ENCODE measurements at places on chromosomes 1 and 21.

- DNase-seq = no peak
Observed at GRCh38 chr1:210650403-210650802, 321.7 kb downstream of the HHAT start.

- no peak for DNase-seq
Observed at GRCh38 chr21:44437696-44438431, 17.4 kb upstream of the LRRC3 start.

DNA sequence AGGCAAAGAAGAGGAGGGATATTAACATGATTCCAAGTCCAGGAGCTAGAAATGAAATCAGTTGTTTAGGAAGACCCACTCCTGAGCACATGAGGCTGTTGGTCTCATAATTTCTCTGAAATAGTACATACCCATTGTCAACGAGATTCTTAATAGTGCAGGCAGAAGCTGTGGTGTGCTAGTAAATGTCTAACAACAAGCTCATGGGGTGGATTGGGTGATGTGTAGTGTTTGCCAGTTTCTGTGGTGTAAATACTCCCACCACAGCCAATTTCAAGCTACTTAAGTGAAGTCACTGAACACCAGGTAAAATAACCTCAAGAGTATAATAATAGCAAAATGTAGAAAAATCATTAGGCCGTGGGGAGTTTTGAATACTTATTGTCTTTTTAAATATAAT lies 42.0 kb downstream of the SYF2 start:
- DNase-seq = no peak

GRCh38 chr1:74731399-74732052 lies 1.3 kb downstream of the CRYZ start:
- DNase-seq = no peak

DNA sequence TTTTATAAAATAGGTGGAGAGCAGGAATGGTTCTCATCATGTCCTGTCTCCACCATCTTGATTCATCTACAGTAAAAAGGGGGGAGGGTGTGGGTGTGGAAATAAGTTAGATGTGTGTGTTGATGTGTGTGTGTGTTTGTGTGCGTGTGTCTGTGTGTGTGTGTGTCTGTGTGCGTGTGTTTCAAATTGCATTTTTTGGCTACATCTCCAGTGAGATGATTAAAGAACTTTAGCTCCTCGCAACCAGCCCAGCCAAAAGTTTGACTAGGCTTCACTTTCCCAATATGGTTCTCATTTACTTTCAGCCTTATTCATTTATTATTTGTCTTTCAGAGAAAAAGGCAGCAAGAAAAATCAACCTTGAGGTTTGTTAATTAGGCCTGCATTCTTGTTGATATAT lies 14.7 kb upstream of the HAO2 start:
- no peak for DNase-seq

DNA sequence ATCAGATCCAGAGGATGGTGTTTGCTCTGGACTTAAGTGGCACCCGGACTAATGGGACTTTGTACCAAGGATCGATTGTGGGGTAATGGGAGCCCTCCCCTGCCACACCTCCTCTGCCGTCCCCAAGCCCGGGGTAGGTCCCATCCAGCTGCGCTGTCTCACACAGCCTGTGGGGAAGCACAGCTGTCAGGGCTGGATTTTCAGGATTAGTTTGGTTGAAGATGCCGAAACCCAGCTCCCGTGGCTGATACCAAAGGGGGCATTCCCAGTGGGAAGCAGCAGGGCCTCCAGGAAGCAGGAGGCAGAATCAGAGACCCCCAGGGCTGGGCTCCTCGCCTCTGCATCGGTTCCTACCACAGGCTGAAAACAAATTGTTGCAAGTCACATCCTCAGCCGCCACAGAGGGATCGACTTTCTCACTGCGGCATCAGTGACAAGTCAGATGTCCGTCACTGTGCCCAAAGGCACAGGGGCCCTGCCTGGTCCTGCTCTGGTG lies 59.7 kb downstream of the MATN1 start:
- no peak for DNase-seq

DNA sequence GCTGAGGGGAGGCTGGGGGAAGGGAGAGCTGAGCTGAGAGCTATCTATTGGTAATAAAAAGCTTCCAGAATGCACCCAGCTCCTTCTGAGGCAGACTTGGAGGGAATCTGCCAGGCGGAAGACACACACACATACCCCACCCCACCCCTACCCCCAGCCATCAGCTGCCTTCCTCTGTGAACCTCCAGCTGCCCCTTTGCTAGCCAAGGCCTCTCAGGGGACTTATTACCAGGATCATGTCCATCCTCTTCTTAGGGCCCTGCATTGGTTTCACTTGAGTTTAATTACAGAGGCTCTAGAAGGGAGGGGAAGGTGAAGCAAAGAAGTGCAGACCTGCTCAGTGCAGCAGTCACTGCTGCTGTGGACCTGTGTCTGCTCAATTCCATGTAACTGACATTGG lies 156.4 kb downstream of the OMA1 start:
- no peak for DNase-seq

DNA sequence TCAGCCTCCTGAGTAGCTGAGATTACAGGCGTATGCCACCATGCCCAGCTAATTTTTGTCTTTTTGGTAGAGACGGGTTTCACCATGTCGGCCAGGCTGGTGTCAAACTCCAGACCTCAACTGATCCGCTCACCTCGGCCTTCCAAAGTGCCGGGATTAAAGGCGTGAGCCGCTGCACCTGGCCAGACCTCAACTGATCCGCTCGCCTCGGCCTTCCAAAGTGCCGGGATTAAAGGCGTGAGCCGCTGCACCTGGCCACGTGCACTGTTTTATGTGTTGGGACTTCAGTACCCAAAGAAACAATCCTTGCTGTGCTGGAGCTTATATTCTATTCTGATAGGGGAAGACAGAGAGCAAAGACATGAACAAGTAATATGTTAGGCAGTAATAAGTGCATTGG lies 10.1 kb downstream of the TRAF5 start:
- no peak for DNase-seq

- no peak for DNase-seq
Observed at GRCh38 chr1:116825720-116826438, 71.6 kb downstream of the CD2 start.

GRCh38 chr1:183244466-183244865 lies 58.4 kb downstream of the LAMC2 start:
- no peak for DNase-seq

DNA sequence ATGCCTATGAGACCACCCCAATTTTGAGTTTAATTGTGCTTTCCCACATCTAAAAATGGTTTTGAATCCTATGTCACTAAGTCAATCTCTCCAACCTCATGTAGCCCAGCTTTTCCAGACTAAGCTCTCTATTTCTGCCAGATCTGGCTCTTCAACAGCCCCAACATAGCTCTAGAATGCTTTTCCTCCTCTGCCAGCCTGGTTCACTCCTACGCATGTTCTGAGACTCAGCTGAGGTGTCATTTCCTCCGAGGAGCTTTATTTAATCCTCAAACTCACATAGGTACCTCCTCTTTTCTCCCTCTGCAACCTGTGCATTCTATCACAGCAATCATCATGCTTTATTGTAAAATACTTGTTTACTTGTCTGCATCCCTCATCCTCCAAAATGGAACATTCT lies 517.8 kb upstream of the BEND5 start:
- DNase-seq = no peak

- no peak for DNase-seq
Observed at GRCh38 chr1:116889380-116889779, 20.3 kb upstream of the PTGFRN start.

GRCh38 chr1:26016953-26017545 lies 4.5 kb upstream of the EXTL1 start:
- DNase-seq = no peak

GRCh38 chr1:162993846-162994245 lies 75.3 kb upstream of the RGS4 start:
- DNase-seq = no peak

DNA sequence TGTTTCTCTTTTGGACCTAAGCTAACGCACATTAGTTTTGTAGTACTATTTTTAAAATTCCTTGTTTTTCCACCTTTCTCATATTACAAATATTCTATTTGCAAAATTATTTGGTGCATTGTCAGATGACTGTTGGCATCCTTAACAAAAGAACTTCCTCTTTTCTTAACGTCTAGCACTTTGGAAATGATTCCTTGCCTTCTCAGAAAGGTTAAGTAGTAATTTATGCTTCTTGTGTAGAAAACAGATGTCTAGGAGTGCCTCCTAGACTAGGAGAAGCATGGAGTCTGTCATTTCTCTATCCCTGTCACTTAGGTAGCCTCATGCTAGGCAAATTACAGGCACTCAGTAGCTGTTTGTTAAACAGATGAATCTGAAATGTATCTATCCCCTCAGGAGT lies 64.4 kb downstream of the HSPA13 start:
- no peak for DNase-seq

- DNase-seq = no peak
Observed at GRCh38 chr1:216246577-216247203, 176.6 kb downstream of the USH2A start.

DNA sequence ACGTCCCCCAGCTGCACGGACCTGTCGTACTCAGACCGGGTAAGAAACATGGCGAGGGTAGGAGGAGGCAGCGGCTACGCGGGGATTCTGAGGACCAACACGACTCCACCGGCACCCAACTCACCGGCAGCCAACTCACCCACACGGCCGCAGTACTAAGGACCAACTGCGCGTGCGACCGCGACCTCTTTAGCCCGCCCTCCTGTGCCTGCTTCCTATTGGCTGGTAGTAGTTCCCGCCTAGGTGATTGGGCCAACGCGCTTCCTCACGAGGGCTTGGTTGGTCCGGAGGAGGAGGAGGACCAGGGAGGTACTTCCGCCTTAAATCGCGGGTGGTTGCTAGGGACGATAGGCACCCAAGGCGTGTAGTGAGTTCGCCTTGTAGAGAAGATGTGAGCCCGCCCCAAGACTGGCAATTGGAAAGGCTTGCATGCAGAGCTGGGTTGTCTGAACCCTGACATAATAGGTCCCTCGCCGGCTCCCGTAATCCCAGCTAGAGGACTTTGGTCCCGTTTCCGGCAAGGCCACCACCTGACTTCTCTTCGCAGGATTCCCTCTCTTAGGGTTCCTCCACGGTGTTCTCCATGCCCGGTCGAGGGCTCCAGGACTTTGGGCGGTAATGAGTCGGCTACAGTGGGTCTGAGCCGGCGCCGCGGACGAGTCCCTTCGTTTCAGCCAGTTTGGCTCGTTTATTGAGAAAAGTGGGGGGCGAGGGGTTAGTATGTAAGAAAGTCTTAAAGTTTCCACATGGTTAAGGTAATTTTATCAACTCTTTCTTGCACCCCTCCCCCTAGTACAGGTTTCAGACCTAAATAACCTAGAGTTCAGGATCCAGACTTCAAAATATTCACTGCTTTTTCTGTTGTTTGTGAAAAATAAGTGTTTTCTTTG lies at the start of gene PSMA5:
PSMA5 (minus strand) TSS at position 168 of the 890 bp plus-strand sequence; CDS start at position 50, 118 bp downstream.
- DNase-seq = peak; percentile 95

DNA sequence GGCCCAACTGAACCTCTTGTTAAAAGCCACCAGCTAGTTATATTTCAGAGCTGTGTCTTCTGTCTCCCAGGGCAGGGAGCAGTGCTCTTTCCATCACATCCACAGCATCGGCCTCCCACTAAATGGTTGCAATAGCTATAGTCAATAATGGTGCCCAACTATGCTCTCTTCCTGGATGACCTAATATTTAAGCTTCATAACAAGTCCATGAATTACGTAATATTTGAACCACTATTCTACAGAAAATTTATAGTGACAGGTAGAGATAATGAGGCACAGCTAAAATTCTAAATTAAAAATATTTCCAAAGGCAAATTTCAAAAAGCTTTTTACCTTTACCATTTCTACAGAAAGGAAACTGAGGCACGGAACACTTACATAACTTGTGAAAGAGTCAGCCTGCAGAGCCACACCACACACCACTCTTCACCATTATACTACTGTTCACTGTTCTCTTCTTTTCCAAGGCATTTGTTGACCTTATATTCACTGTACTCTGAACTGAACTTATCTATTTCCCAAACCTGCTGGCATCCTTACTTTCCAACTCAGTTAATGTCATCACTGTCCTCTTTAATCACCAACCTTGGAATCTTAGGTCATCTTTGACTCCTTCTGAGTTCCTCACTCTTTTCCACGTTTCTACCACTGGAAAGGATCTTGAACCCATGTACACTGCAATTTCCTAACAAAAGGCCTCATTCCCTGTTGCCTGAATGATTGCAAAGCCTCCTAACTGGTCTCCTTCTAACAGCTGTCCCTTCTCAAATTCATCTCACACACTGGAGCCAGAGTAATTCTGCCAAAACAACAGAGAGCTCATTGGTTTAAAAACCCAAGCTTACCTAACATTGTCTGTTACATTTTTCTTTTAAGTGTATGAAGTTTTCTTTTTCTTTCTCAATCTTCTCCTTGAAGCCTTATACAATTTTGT lies 85.5 kb downstream of the DDAH1 start:
- DNase-seq = no peak

DNA sequence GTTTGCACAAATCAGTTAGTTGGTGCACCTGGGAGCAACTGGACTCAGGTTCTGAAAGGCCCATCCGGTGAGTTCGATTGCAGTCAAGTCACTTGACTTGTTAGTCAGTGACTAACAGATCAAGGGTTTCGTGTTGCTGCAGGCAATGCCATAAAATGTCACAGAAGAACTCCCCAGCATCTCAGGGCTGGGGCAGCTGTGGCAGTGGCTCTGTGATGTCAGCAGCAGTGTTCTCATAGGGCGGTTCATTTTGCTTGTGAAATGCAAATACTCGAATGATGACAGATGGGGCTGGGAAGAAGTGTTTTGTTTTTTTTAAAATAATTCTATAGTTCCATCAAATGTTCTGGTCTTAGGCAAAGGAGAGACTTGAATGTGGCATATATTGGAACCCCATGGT lies 287.8 kb downstream of the LMX1A start:
- DNase-seq = no peak

GRCh38 chr1:110816945-110817344 lies 56.0 kb upstream of the CD53 start:
- DNase-seq = no peak

GRCh38 chr1:172386046-172386445 lies 34.4 kb upstream of the C1orf105 start:
- no peak for DNase-seq

GRCh38 chr1:1354271-1355247 lies 3.8 kb downstream of the MXRA8 start:
- DNase-seq = no peak

DNA sequence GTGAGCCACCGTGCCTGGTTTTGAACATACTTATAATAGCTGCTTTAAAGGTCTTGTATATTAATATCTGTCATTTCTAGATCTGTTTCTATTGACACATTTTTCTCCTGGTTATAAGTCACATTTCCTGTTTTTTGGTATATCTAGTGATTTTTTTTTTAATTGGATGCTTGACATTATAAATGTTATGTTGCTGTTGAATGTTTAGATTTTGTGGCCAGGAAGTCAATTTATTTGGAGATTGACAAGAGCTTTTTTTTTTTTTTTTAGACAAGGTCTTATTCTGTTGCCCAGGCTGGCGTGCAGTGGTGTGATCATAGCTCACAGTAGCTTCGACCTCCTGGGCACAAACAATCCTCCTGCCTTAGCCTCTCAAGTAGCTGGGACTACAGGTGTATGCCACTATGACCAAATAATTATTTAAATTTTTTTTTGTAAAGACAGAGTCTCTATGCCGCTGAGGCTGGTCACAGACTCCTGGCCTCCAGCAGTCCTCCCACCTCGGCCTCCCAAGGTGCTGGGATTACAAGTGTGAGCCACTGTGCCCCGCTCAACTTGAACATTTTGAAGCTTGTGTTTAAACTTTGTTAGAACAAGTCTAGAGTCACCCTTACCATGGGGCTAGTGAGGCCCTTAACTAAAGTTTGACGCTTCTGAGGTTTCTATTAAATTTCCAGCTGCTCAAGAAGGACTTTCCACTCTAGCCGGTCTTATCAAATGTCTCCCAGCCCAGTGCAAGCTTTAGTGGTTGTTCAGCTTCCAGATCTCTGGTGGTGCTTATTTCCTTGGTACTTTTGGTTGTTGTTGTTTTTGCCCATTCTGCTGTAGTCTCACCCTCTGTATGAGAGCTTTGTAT lies 8.6 kb upstream of the CHI3L2 start:
- peak; percentile 23 for DNase-seq

All from activated T-cell treated with anti-CD3 and anti-CD28 coated beads, Interleukin-2, amount 50 U/mL, for 48 hours (primary cell).